Non-pigmented ciliary epithelial cell (primary cell): ENCODE measurements at places on chromosomes 16 and 17.

DNA sequence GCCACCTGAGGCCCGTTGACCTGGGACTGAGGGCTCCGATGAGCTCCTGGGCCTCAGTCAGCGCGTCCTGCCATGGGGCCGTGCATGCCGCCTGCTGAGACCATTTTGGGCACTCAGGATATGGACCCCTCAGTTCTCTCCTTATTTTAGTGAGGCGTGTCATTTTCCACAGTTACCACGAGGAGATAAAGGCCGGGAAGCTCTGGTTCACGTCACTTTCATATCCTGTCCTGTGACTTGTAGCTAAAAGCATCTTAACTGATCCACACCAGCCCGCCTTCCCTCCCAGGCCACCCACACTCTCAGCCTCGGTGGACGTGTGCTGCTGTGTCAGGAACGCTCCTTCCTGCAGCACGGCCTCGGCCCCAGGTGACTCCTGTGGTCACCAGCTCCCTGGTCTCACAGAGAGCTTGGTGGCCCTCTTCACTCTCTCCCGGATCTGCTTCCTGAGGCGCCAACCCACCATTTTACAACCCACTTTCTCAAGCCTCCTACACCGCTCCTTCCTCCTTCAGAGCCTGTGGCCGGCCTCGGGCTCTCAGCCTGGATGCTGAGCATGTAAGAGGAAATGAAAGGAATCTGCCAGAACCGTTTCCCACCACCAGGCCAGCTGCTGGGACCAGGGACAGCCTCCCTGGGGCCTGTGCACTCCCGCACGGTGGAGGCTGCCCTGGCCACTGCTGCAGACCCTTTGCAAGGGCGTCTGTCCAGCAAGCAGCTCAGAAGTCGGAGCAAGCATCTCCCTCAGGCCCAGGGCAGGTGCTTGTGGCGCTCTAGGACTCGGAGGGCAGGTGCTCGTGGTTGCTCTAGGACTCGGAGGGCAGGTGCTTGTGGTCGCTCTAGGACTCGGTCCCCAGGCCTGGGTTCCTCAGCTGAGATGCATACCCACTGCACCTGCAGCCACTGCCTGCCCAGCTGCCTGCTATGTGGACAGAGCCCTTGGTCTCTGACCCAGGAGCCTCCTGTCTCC is 23.9 kb upstream of the FASN start:
- DNase-seq, result no peak

GRCh38 chr17:50905460-50905803 is 39.3 kb upstream of the TOB1 start:
- no peak for DNase-seq

- no peak for DNase-seq
Measured at GRCh38 chr17:48961516-48962233, 6.7 kb downstream of the GIP start.

GRCh38 chr16:68993456-68993855 is 112.0 kb upstream of the HAS3 start:
- no peak for DNase-seq

GRCh38 chr16:31202414-31203375 is at the start of gene PYCARD:
Gene PYCARD, minus strand, starts transcription at chr16:31202760. Its CDS starts 70 bp downstream, at chr16:31202690.
- no peak for DNase-seq
